ENCODE measurements at places on chromosomes 16 and 17. TPM values are rescaled to one million over a fixed set of nuclear protein-coding genes. Genes with fewer than 3 reads are reported as not detected.

DNA sequence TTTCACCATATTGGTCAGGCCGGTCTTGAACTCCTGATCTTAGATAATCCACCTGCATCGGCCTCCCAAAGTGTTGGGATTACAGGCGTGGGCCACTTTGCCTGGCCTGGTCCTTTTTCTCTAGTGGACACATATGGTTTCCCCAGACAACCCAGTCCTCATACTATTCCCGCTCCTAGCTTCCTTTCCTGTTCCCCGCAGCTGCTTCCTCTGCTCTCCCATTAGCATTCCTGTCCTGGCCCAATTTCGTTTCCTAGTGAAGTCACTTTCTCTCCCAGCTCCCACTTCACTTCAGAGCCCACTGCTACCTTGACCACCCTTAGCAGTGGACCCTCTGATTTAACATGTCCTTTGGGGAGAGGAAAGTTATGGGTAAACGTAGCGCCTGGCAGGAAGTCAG lies 11.3 kb downstream of the KATNIP start:
- no peak for DNase-seq

DNA sequence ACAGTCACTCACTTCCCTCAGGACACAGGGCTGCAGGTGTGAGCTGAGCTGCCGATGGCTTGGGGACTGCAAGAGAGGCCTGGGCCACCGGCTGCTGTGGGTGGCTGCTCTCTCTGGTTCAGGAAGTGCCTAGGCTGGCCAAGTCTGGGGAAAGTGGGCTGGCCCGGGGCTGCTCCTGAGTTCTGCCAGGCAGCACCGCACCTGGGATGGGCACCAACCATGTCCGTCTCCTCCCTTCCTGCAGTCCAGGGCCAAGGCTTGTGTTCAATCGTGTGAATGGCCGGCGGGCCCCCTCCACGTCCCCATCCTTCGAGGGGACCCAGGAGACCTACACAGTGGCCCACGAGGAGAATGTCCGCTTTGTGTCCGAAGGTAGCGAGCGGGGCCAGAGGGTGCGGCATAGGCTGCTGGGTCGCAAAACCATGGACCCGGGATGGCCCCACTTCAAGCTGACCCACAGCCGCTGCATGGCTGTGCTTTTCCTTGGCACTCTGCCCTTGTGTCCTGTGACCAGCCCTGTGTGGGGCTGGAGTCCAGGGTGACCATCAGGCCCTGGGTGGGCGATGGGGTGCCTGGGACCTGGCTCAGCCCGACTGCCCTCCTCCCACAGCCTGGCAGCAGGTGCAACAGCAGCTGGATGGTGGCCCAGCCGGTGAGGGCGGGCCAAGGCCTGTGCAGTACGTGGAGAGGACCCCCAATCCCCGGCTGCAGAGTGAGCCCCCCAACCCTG lies 1.8 kb upstream of the WDR90 start:
- DNase-seq, result no peak

GRCh38 chr17:56158915-56159825 lies 5.9 kb downstream of the ANKFN1 start:
- no peak for DNase-seq

- no peak for DNase-seq
These were observed 412.5 kb downstream of the CA10 start for GRCh38 chr17:51745993-51746392.

GRCh38 chr17:65678546-65678945 lies 117.1 kb upstream of the AXIN2 start:
- DNase-seq, result no peak

GRCh38 chr17:79276821-79277220 lies 202.2 kb downstream of the ENGASE start:
- DNase-seq, result no peak

- DNase-seq, result no peak
These were observed 199.1 kb downstream of the TMEM114 start for GRCh38 chr16:8391257-8391656.

DNA sequence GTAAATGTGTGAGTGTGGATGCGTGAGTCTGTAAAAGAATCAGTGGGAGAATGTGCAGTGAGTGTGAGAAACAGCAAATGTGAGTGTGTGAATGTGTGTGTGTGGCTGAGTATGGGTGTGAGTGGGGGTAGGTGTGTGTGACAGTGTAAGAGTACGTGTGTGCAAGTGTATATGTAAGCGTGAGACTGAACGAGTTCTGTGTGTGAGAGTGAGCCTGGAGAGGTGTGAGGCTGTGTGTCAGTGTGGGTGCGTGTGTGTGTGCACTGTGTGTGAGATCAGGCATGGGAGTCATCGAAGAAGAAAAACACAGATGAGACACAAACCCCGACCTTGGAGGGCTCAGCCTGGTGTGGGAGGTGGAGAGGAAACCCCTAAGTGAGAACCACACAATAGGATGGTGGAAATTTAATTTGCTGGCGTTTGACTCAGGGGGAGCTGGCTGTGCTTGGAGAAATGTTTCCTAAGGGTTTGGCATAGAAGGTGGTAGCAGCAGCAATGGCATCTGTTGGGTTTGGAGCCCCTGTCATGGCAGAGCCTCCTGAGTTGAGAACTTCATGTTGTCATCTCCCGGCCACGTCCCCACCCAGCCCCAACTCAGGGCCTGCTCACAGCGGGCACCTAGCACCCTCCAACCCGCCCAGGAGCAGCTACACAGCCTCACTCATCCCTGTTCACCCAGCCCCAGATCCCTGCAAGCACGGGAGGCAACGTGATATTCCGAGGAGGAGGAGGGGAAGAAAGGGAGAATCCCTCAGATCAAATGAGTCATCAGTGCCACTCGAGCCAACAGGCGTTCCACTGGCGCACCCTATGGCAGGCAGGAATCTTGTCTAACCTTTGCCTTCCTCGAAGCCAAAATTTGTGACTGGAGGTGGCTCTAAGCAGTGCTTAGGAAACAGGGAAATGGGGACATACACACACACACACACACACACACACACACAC lies 14.3 kb upstream of the NUBP1 start:
- no peak for DNase-seq

DNA sequence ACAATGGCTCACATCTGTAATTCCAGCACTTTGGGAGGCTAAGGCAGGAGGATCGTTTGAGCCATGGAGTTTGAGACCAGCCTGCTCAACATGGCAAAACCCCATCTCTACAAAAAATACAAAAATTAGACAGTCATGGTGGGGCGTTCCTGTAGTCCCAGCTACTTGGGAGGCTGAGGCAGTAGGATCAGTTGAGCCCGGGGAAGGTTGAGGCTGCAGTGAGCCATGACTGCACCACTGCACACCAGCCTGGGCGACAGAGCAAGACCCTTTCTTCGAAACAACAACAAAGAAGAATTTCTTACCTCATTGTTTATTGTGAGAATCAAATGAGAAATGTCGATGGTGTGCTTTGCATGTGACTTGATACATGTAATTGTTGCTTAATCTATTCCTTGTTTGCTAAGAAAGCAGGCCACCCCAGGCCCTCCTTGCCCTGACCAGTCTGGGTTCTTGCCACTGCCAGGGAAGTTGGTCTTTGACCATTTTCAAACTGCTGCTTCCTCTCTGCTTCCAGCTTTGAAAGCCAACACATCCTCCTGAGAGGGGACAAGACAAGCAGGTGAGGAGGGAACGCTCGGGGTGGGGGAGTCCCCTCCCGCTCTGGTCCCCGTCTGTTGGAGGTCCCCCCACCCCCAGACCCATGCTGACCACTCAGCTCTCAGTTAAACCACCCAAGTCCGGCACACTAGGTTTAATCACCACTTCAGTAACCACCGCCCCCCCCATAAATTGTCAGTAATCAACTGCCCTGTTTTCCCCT lies 47.3 kb upstream of the CPNE2 start:
- no peak for DNase-seq

DNA sequence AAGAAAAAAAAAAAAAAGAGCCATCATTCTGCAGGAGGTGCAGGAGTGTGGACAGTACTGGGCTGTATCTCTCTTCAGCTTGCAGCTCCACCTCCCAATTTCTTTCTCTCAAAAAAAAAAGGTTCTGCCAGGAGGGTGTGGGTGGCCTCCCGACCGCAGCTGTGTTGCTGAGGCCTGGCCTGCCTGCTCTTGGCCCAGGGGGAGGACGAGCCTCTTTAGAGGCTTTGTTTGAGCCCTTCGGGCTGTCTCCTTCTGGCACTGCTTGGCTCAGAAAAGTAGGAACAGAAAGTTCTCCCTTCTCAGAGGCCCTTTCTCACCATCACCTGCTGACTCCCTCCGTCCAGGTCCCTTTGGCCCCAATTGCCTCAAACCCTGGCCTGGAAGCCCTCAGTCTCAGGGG lies 22.2 kb upstream of the C17orf107 start:
- DNase-seq, result no peak

GRCh38 chr17:19343671-19344151 lies 18.8 kb downstream of the B9D1 start:
- no peak for DNase-seq

DNA sequence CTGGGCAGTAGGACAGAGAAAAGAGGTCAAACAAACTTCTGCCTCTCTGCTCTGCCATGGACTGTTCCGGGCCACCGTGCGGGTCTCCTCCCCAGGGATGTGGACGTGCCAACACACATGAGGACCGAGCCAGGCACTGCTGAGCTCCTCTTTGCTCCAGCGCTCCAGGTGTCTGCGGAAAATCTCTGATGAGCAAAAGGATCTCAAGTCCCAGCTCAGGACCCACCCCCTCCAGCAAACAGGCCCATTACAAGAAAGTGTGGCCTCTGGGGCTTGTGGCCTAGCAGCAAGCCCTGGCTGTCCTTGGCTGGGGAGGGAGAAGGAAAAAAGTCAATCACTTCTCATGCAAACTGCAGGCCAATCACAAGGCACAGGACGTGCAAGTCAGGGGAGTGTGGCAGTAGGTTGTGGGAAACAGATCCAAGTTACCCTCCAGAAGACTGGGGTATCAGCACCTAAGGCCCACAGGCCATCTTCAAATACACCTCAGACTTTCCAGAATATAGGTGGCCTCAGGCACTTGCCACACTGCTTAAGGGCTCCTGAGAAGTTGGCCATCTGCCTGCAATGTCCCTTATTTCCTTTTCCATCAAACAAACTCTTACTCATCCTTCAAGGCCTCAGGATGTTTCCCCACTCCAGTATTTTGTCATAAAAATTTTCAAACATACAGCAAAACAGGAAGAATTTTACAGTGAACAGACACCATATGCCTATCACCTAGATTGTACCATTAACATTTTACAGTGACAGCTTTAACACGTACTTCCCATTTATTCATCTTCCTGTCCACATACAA lies 36.0 kb upstream of the SREBF1 start:
- no peak for DNase-seq

DNA sequence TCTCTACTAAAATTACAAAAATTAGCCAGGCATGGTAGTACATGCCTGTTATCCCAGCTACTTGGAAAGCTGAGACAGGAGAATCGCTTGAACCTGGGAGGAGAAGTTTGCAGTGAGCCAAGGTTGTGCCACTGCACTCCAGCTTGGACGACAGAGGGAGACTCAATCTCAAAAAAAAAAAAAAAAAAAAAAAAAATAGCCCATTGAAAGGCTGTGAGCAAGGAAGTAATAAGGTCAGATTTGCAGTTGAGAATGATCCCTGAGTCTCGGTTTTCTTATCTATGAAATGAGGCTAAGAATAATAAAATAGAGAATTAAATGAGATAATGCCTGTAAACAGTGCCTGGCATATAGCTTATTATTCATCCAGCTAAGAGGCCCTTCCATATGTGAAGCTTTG lies 1.3 kb upstream of the PDK2 start:
- no peak for DNase-seq

MRC2 gene
- 1.6 TPM for total RNA-seq

CDRT4 gene
- 2.1 TPM for total RNA-seq

ZNF750 gene
- not detected for total RNA-seq

MYH11 gene
- total RNA-seq, result not detected

CAPNS2 gene
- not detected for total RNA-seq

MMP25 gene
- total RNA-seq, result 12.8 TPM

BTBD17 gene
- not detected for total RNA-seq
